ENCODE measurements at places on chromosomes 2 and 18. TPM values are rescaled to one million over a fixed set of nuclear protein-coding genes. Genes with fewer than 3 reads are reported as not detected.

- H3K4me3 ChIP-seq = no peak overlapping the region
- no peak overlapping the region for H3K27ac ChIP-seq
- H3K36me3 ChIP-seq = no peaks in the 10 kb centered on the region
- DNase-seq = no peak
- no peaks in the 10 kb centered on the region for H3K4me1 ChIP-seq
- H3K27me3 ChIP-seq = no peaks in the 10 kb centered on the region
These were observed 41.8 kb downstream of the ST8SIA5 start for GRCh38 chr18:46715062-46715461.

DNA sequence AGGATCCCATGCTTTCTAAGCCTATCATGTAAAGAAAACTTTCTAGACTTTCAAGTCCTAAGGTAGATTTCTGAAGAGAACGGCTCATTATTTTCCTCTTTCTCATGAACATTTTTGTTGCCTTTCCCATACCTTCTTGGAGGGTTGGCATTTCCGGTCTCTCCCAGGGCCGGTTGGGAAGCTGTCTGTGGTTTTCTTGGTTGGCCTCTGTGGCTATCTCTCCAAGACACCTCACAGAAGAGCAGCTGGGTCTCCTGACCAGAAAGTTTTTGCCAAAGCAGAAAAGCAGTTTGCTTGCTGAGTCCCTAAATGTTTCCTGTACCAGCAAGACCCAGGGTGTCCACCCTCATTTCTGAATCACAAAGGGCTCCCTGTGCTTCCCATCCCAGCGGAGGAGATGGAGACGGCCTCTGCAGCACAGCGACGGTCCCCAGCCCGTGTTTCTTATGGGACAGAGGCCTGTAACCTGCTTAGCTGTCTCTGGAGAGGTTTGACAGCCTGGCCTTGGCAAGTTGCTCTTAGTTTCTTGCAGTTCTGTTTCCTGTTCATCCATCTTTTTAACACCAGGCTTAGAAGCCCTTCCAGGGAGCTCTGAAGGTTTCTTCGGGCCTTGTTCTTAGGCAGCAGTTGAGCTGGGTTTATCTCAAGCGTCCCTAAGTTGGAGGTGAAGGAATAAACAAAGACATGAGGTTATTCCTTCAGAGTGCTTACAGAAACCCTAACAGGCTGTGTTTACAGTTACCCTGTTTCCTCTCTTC lies 39.8 kb downstream of the GREB1 start:
- H3K27ac ChIP-seq = no peak overlapping the region
- no peaks in the 10 kb centered on the region for H3K36me3 ChIP-seq
- no peak for DNase-seq
- no peaks in the 10 kb centered on the region for H3K4me1 ChIP-seq
- H3K27me3 ChIP-seq = no peaks in the 10 kb centered on the region

GRCh38 chr2:696463-696862 lies 19.3 kb upstream of the TMEM18 start:
- no peaks in the 10 kb centered on the region for H3K27me3 ChIP-seq
- H3K27ac ChIP-seq = no peak overlapping the region
- H3K4me1 ChIP-seq = no peaks in the 10 kb centered on the region
- no peak for DNase-seq
- H3K4me3 ChIP-seq = no peak overlapping the region

RMDN2 gene
- 8.9 TPM for total RNA-seq

PLEK gene
- 41.3 TPM for total RNA-seq

RAX gene
- total RNA-seq = under 0.01 TPM
